ENCODE measurements at places on chromosomes 2 and 18.
A peak's percentile ranks its signal among the peaks of the same experiment; 100 is the strongest.

GRCh38 chr2:69437751-69438154 lies 518 bp upstream of the NFU1 start:
- DNase-seq: no peak

GRCh38 chr2:18413676-18414396 lies 146.6 kb downstream of the RDH14 start:
- no peak for DNase-seq

DNA sequence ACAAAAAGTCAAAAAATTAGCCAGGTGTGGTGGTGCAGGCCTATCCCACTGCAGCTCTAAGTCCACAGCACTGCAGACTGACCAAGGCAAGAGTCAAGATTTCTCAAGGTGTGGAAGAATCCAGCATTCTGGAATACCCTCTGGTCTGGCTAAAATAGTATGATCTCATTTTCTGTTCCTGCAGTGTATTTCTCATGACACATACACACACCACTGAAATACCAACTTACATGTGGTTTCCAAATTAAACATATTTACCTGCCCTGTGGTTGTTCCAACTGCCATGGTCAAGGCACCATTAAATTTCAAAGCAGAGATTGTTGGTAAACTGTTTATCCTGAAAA lies 30.9 kb downstream of the NOL10 start:
- DNase-seq: no peak

- DNase-seq: peak; percentile 52
These were observed 49.4 kb downstream of the POLE4 start for GRCh38 chr2:75007819-75008218.

GRCh38 chr2:36516136-36516870 lies 81.7 kb downstream of the FEZ2 start:
- DNase-seq: no peak

GRCh38 chr18:31657823-31658669 lies 26.3 kb downstream of the B4GALT6 start:
- DNase-seq: no peak

- DNase-seq: no peak
These were observed 21.3 kb downstream of the MAPRE3 start for GRCh38 chr2:26991717-26992116.
